ENCODE measurements at places on chromosomes 3 and 15.

DNA sequence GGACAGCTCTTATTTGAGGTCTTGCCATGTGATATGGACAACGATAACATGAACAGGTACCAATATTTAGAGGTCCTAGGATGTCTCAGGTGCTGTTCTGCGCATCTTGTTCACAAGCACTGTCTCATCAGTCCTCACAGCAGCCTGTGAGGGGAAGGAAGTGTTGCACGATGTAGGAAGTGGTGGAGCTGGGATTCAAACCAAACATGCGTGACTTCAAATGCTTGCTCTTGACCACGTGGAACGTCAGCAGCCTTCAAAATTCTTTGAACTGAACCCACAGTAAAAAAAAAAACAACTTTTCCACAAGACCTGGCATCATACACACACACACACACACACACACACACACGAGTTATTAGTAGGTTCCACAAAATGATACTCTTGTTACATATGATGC is 153.4 kb upstream of the SMAD3 start:
- DNase-seq, result no peak

- no peak for DNase-seq
These were observed 666.5 kb downstream of the SQOR start for GRCh38 chr15:46301291-46301690.

DNA sequence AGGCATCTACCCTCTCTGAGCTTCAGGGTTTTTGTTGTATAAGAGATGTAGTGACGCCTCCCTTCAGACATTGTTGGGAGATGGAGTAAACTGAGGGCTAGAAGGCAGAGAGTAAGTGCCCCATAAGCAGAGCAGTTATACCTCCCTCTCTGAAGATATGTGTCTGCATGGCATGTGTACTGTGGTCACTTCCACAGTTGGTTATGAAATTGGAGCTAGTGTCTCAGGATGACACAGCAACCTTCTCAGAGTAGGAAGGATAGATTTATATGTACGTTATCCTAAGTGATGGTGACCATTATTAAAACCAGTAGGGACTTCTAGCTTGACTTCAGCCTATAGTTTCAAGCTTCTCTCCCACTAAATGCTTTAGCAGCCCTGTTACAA is 17.9 kb downstream of the PXK start:
- DNase-seq, result no peak

DNA sequence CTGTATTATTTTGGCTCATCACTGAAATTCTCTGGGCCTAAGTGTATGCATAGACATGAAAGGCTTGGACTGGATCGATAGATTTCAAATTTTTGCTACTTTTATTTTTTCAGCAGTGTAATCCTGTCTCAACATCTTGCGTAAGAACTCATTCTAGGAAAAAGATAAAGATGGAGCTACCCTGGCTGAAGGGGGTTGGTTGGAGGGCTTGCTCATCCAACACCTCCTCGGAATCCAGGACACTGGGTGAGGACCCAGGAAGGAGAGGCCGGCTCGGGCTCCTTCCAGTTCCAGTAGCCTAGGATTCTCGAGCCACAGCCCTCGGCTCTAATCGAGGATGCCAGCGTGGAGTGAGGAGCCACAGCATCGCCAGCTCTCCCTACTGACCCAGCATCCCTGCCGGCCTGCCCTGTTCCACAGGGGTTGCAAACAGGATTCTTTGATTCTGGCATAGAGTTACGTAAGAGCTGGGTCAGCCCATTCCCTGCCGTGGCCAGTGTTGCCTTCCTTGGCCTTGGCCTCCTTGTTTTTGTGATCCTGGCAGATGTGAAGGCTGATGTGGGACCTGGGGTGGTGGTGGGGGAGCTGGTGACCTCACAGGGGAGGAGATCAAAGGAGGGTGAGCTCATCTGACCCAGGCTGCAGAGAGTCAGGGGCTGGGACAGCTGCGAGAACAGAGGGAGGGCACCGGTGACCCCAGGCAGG is 149.5 kb downstream of the ALDH1A2 start:
- DNase-seq, result no peak

DNA sequence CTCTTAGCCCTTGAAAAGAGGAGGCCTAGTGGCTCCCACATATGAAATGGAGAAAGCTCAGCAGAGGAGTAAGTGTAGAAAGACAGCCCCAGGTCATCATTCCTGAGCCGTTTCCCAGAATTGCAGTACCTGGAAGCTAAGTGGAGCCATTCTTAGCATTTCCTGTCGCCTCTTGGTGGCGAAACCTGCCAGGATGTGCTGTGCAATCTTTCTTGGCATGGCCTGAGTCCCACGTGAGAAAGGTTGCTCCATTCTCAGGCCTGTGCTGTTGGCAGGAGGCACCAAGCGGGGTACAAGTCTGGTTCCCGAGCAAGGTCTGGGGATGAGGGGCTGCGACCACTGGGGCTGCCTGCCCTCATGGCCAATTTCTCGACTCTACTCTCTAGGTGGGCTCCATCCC is 207.2 kb upstream of the TPM1 start:
- DNase-seq, result no peak

DNA sequence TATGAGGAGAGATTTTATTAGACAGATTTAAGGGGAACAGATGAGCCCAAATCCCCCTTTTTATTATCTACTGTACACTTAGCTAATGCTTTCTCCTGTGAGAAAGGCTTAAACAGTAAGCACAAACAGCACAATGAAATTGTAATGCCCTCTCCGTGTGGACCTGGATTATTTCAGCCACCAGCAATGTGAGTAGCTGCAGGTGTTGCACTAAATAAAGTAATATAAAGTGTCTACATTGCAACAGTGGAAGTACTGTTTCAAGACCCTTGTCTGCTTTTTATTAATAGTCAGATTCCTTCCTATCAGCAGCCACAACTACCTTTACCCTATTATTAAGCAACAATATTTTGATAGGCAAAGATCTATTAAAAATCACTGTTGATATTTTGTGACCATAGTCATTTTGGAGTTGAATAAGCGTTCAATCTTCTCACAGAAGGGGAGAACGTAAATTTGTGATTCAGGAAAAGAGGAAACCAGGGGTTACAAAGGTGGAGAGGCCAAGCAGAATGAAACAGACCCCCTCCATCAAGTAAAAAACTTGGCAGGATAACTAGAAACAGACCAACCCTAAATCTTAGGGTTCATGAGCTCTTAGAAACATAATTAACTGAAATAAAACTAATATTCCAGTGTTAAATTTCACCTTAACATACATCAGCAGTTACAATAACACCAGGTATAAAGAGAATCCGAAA is 422.6 kb downstream of the MECOM start:
- no peak for DNase-seq
